ENCODE measurements at places on chromosomes 7 and 10. TPM values are rescaled to one million over a fixed set of nuclear protein-coding genes. Genes with fewer than 3 reads are reported as not detected.

Gene LIPM
- not detected for total RNA-seq

Gene NFE2L3
- 10.8 TPM for total RNA-seq

Gene INTS1
- total RNA-seq: 15.5 TPM

Gene TCF7L2
- total RNA-seq: 14.8 TPM

Gene SLC26A5
- 0.08 TPM for total RNA-seq

Gene SMO
- total RNA-seq: 46.2 TPM

Gene MYPN
- total RNA-seq: not detected

Gene FGFBP3
- 2.4 TPM for total RNA-seq

Gene CCT6A
- 166 TPM for total RNA-seq

Gene CLRN3
- total RNA-seq: 49.0 TPM

Gene FOXI2
- total RNA-seq: not detected

Gene HTR5A
- total RNA-seq: not detected

Gene PDCD11
- 17.3 TPM for total RNA-seq

Gene LDB3
- not detected for total RNA-seq

Gene DKK1
- 40.3 TPM for total RNA-seq

Gene HMX3
- not detected for total RNA-seq

Gene C10orf143
- total RNA-seq: 0.50 TPM
